Left hindlimb (tissue), 1 donor: ENCODE measurements at places on chromosomes 3 and 15.

DNA sequence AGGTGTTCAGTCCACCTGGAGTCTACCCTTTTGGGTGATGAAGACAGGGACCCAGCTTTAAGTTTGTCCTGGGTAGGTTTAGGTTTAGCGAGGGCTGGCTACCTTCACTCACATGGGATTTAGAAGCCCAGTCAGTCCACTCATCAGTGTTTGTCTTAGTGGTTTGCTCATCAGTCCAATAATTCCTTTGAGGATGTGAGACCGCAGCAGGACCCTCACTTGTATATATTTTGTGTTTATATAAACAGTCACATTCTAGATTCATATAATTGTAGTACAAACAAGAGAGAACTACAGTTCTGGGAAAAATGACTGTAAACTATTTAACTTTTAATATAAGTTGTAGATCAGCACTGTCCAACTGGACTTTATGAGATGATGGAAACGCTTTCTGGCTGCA is 18.2 kb downstream of the EFCC1 start:
- no peak for DNase-seq

DNA sequence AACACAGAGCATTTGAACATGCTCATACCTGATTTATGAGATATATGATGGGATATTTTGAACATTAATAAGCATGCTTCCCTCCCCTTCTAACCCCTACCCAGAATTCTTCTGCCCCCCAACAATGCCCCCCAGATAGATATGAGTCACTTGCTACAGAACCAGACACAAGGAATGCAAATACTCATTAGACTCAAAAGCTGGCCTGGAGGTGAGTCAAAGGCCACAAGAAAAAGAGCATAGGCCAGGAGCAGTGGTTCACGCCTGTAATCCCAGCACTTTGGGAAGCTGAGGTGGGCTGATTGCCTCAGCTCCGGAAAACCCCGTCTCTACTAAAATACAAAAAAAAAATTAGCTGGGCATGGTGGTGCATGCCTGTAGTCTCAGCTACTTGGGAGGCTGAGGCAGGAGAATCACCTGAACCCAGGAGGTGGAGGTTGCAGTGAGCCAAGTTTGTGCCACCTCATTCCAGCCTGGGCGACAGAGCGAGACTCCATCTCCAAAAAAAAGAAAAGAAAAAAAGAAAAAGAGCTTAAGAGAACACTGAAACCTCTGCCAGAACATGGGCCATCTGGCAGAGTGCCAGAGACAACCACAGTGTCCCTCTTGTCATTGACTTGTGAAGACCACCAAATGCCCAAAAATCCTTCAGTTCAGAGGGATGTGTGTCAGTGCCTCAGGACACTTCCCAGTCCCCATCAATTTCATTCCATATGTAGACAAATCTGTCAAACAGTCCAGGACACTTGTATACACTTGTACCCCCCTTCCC is 3.9 kb upstream of the SH3GL3 start:
- no peak for DNase-seq

DNA sequence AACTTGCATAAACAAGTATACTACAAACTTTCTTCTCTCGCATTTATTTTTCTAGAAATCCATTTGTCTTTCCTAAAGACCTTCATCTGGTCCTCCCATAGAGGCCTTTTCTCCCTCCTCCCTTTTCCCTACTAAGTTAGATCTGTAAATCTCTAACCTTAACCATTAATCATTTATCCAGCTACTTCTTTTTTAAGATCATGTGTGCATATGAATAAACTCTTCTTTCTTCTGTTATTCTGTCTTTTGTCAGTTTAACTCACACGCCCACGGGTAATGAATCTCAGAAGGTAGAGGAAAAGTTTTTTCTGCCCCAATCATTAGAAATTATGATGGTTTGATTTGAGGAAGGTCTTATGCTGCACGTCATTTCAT is 48.7 kb upstream of the FHIT start:
- DNase-seq: no peak

GRCh38 chr3:106263011-106263410 is 394.2 kb upstream of the CBLB start:
- no peak for DNase-seq

DNA sequence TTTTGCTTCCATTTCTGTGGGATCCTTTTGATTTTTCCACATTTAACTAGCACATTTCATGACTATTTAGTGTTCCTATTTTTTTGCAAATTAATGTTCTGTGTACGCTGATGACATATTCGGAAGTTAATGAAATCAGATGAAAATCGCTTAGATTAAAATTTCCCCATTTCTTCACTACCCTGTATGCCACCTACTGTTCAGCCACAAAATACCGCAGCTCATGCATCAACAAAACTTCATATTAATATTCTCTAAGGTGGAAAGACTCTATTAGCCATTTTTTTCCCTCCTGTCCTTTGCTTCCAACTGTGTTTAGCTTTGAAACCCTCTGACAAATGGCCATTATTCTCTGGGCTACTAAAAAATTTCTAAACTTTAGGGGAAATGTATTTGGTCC is 300.6 kb downstream of the MECOM start:
- DNase-seq: no peak

DNA sequence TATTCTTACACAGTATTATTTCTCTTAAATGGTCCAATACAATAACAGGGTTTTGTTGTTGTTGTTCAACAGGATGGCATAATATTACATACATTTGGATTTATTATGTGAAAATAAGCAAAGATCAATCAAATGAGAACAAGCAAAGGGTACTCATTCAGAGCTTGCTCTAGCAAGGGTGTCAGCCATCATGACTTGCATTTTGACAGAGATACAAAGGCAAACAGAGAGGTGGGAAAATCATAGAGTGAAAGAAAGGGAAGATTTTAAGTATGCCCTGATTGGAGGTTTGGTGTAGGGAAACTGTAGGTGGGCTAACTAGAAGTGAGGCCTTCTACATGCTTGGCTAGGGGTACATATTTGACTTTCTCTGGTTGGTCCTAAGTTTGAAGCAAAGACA is 109.1 kb upstream of the BCHE start:
- DNase-seq: no peak

GRCh38 chr15:47908950-47909670 is 191.8 kb downstream of the SEMA6D start:
- DNase-seq: no peak

GRCh38 chr15:58748040-58748851 is 1.3 kb downstream of the ADAM10 start:
- no peak for DNase-seq

DNA sequence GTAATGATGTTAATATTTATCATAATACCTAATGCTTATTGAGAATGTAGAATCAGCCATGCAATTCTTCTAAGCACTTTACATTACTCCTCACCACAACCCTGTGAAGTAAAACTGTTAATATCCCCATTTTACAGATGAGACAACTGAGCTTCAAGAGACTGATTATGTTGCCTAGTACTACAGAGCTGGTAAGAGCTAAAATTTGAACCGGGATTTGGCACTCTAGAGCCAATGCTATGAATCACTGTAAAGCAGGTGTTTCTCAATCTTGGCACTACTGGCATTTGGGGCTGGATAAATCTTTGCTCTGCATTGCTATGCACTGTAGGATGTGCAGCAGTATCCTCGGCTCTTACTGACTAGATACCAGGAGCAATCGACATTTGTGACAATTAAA is 367.7 kb downstream of the MAGI1 start:
- DNase-seq: no peak

DNA sequence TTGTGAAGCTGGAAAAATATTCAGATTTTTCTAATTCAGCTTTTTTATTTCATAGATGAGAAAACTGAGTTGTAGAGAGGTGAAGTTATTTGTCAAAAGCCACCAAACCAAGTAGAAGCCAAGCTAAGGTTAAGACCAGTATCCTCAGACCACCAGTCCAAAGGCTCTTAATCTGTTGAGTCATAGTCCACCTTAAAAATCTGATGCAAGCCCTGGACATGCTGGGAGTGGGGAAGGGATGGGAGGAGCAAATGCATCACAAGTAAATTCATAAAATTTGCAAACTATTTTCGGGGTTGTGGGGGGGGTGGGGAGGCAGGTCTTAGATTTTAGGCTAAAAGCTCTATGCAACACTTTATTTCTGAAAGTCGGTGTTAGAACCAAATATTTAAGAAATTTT is 307.7 kb upstream of the SEMA6D start:
- DNase-seq: no peak

DNA sequence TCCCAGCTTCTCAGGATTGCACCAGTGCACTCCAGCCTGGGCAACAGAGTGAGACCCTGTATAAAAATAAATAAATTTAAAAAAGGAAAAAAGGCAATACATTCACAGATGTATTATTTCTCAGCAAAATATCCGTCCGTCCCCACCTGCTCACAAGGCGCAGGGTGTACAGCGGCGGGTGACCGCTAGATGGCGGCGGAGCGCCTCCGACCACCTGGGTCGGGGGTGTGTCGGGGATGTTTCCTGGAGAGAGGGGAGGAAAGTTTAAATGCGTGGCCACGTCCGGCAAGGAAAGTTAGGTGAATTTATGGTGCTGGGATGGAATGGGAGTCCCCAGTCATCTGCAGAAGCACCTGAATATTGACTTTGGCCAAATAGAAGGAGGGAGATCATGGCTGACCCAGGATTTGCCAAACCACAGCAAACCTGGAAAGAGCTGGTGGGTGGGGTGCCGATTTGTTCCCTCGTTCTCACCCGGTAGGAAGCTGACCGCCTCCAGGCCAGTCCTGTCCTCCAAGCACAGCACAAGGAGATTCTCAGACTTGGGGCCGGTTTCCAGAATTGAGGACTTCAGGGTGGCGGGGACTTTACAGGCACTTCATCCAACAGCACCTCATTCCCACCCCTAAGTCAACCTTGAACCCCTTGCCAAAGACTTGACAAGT is 88.3 kb downstream of the TMEM266 start:
- peak; percentile 76 for DNase-seq

DNA sequence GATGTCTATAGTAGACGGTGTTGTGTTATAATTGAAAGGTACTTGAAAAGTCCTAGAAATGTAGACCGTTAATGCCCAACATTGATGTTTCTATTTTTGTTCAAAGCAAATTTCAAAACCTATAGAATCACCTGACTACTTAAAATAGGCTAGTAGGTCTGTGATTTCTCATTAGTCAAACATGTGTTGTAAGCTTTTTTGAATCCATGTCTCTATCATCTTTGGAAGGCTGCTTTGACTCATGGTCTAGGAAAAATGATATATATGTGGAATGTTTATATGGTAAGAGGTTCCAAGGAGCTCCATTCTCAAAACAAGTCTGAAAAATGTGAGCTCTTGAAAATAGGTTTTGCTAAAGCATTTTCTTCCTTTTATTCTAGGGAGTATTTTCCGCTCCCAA is 375.3 kb downstream of the LPP start:
- DNase-seq: no peak

DNA sequence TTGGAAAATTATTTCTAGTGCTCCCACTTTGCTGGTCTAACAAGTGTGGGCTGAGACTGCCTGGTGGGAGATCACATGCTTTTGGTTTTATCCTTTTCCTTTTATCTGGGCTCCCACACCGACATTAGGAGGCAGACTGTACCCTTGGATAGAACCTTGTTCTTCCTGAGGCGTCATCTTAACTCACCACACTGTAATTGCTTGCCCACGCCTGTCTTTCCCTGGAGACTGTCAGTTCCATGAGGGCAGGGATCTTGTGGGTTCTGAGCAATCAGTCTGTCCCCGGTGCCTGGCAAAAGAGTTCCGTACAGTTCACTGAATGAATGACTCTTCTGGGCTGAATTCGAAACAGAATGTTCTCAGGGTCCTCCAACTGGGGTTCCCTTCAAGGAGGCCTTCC is 124.6 kb upstream of the ABHD17C start:
- DNase-seq: no peak
